Parietal lobe (tissue), 2 donors: ENCODE measurements at places on chromosomes 7 and 10. TPM values are rescaled to one million over a fixed set of nuclear protein-coding genes. Genes with fewer than 3 reads are reported as not detected.

The RET gene
- 1.6 TPM for total RNA-seq

The UNCX gene
- not detected for total RNA-seq

The PDIA4 gene
- 38.5 TPM for total RNA-seq

The GHRHR gene
- total RNA-seq, result not detected

The RASA4B gene
- total RNA-seq, result 19.4 TPM
